A549 treated with Mapracorat at 1 μM for 4 hours (cell line): ENCODE measurements at places on chromosomes 7 and 10. TPM values are rescaled to one million over a fixed set of nuclear protein-coding genes. Genes with fewer than 3 reads are reported as not detected.

CLRN3 gene
- total RNA-seq, result not detected in 5 replicates

FGFR2 gene
- 0.21 to 0.44 TPM (median 0.33 TPM) in 5 replicates for total RNA-seq

PROSER2 gene
- total RNA-seq, result 31.8 to 48.7 TPM (median 43.6 TPM) in 5 replicates

SFTPA1 gene
- not detected in 5 replicates for total RNA-seq

PLEKHS1 gene
- total RNA-seq, result 0.04 to 0.06 TPM (median 0.05 TPM) in 3 of 5 replicates, not detected in the others

PDE6C gene
- not detected in 5 replicates for total RNA-seq

SMO gene
- 10.9 to 16.2 TPM (median 13.6 TPM) in 5 replicates for total RNA-seq

SND1 gene
- total RNA-seq, result 98.7 to 105 TPM (median 104 TPM) in 5 replicates

TMEM26 gene
- 0.05 to 0.13 TPM (median 0.09 TPM) in 4 of 5 replicates, not detected in the other for total RNA-seq

PNLIPRP2 gene
- not detected in 5 replicates for total RNA-seq

CPA1 gene
- not detected in 5 replicates for total RNA-seq

CPED1 gene
- 0.05 TPM in 1 of 5 replicates, not detected in the others for total RNA-seq

RBM20 gene
- total RNA-seq, result 2.3 to 3.2 TPM (median 3.0 TPM) in 5 replicates

ANXA8L1 gene
- 98.3 to 132 TPM (median 114 TPM) in 5 replicates for total RNA-seq

MSS51 gene
- total RNA-seq, result 0.36 to 0.80 TPM (median 0.38 TPM) in 5 replicates

MMRN2 gene
- 0.73 to 1.6 TPM (median 0.98 TPM) in 5 replicates for total RNA-seq

JMJD1C gene
- total RNA-seq, result 16.7 to 21.2 TPM (median 20.0 TPM) in 5 replicates

CLDN3 gene
- 1.7 to 3.9 TPM (median 3.5 TPM) in 5 replicates for total RNA-seq

FGL2 gene
- total RNA-seq, result not detected in 5 replicates

C10orf105 gene
- total RNA-seq, result not detected in 5 replicates

ADCY1 gene
- 1.9 to 2.9 TPM (median 2.1 TPM) in 5 replicates for total RNA-seq

NPSR1 gene
- not detected in 5 replicates for total RNA-seq

STAG3 gene
- 0.06 to 0.41 TPM (median 0.23 TPM) in 5 replicates for total RNA-seq

NPC1L1 gene
- 0.02 to 0.10 TPM (median 0.08 TPM) in 5 replicates for total RNA-seq

PRSS2 gene
- not detected in 5 replicates for total RNA-seq

TET1 gene
- total RNA-seq, result 0.41 to 0.65 TPM (median 0.56 TPM) in 5 replicates

H2AZ2 gene
- total RNA-seq, result 217 to 265 TPM (median 250 TPM) in 5 replicates

WDR37 gene
- total RNA-seq, result 6.9 to 8.9 TPM (median 8.4 TPM) in 5 replicates

CCDC7 gene
- 0.63 to 0.97 TPM (median 0.82 TPM) in 5 replicates for total RNA-seq

LIPM gene
- not detected in 5 replicates for total RNA-seq

BLNK gene
- 0.07 TPM in 1 of 5 replicates, not detected in the others for total RNA-seq

ADAM12 gene
- 3.1 to 4.7 TPM (median 3.7 TPM) in 5 replicates for total RNA-seq

GIMAP4 gene
- total RNA-seq, result not detected in 5 replicates

TEX36 gene
- not detected in 5 replicates for total RNA-seq

CYTH3 gene
- 25.6 to 32.4 TPM (median 27.8 TPM) in 5 replicates for total RNA-seq

GPER1 gene
- total RNA-seq, result 0.98 to 1.5 TPM (median 1.2 TPM) in 5 replicates

MSMB gene
- total RNA-seq, result 0.63 TPM in 1 of 5 replicates, not detected in the others
